Liver (tissue), 10 donors: ENCODE measurements at places on chromosomes 12 and 14.
A peak's percentile ranks its signal among the peaks of the same experiment; 100 is the strongest.

GRCh38 chr14:62674563-62675237, 370.6 kb downstream of the KCNH5 start:
- H3K27ac ChIP-seq = no peak overlapping the region
- no peak for DNase-seq
- H3K4me1 ChIP-seq = no peaks in the 10 kb centered on the region
- no peak overlapping the region for H3K4me3 ChIP-seq

DNA sequence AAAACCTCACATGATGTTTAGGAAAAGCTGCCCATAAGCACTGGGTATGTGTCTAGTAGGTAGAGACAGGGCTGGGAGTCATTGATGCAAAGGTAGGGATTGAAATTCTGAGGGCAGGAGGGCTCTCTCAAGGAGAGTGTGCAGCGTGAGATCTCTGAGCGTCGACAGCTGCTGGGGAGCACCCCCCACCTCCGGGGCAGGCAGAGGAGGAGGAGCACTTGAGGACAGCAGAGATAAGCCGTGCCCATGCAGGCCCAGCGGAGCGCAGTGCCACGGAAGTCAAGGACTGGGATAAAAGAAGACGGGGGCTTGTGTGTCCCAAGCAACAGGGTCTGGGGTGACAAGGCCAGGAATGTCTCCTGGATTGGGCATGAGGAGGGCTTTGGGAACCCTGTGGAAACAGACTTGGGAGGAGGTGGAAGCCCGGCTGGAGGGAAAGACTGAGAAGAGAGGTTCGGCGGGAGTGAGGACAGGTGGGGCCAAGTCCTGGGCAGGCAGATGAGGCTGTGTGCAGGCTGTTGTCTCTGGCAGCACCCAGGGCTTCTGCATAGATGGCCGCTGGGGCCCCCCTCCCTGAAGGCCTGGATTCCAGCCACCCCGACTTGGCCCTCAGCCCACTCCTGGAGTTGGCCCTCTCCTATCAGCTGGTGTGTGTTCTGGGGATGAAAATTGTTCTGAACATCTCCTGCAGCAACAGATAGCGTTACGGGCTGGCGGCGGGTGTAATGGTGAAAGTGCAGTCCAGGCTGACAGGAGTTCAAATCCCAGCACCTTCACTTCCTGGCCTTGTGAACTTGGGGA, 1.9 kb downstream of the CACNA2D4 start:
- DNase-seq = peak; percentile 88
- no peaks in the 10 kb centered on the region for H3K27me3 ChIP-seq
- H3K27ac ChIP-seq = no peak overlapping the region
- H3K4me1 ChIP-seq = peaks cover 2% of the 10 kb centered on the region

DNA sequence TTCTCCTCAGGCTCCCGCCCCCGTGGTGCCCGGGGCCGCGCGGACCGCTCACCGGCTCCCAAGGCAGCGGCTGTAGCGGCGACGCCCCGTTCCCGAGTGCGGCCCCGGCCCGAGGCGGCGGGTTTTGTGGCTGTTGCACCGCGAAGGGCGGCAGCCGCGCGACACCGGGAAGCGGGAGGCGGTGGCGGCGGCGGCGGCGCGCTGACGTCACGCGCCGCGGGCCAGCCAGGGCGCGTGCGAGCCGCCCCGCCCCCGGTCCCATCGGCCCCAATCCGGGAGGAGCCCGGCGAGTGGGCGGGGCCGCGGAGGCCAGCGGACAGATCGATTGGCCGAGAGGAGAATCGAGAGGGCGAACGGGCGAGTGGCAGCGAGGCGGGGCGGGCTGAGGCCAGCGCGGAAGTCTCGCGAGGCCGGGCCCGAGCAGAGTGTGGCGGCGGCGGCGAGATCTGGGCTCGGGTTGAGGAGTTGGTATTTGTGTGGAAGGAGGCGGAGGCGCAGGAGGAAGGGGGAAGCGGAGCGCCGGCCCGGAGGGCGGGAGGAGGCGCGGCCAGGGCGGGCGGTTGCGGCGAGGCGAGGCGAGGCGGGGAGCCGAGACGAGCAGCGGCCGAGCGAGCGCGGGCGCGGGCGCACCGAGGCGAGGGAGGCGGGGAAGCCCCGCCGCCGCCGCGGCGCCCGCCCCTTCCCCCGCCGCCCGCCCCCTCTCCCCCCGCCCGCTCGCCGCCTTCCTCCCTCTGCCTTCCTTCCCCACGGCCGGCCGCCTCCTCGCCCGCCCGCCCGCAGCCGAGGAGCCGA, at the start of gene YY1:
Gene YY1, plus strand, starts transcription at position 726 of the 792 bp plus-strand sequence. CDS start 101 bp downstream, outside the sequence.
- H3K36me3 ChIP-seq = no peaks in the 10 kb centered on the region
- DNase-seq = peak; percentile 98
- no peaks in the 10 kb centered on the region for H3K27me3 ChIP-seq
- peaks cover 11% of the 10 kb centered on the region for H3K4me1 ChIP-seq

GRCh38 chr12:101925361-101925760, 48.0 kb downstream of the DRAM1 start:
- H3K4me1 ChIP-seq = no peaks in the 10 kb centered on the region
- H3K27me3 ChIP-seq = peaks cover 2% of the 10 kb centered on the region
- H3K27ac ChIP-seq = no peak overlapping the region

DNA sequence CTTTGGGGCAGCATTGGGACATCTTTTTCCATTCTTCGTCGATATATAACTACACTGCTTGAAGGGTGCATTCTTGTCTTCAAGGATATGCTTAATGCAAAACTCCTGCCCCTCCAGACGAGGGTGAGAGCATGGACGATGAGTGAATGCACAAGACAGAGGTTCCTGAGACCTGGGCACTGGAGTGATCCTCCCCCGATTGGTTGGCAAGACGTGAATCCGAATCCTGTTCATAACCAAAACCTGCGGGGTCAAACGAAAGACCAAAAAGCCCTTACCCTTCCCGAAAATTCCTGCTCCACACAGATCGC, 684 bp downstream of the KANSL2 start:
- H3K27me3 ChIP-seq = no peaks in the 10 kb centered on the region
- no peaks in the 10 kb centered on the region for H3K36me3 ChIP-seq
- H3K4me1 ChIP-seq = peaks cover 10% of the 10 kb centered on the region
- H3K27ac ChIP-seq = peak overlapping the region; percentile 97

GRCh38 chr12:40145896-40146295, 40.0 kb upstream of the SLC2A13 start:
- H3K36me3 ChIP-seq = no peaks in the 10 kb centered on the region
- H3K27me3 ChIP-seq = no peaks in the 10 kb centered on the region
- no peak overlapping the region for H3K27ac ChIP-seq
- DNase-seq = no peak
- H3K4me1 ChIP-seq = no peaks in the 10 kb centered on the region

GRCh38 chr14:105290621-105291346, 10.0 kb downstream of the BRF1 start:
- H3K27ac ChIP-seq = no peak overlapping the region
- H3K27me3 ChIP-seq = no peaks in the 10 kb centered on the region
- DNase-seq = no peak
- no peaks in the 10 kb centered on the region for H3K36me3 ChIP-seq
- no peak overlapping the region for H3K4me3 ChIP-seq

- H3K4me1 ChIP-seq = peaks cover 64% of the 10 kb centered on the region
- H3K4me3 ChIP-seq = peak overlapping the region; percentile 74
- peak overlapping the region; percentile 75 for H3K27ac ChIP-seq
Measured at GRCh38 chr14:104794631-104794992, 936 bp downstream of the AKT1 start.

- H3K4me3 ChIP-seq = no peak overlapping the region
- no peaks in the 10 kb centered on the region for H3K27me3 ChIP-seq
- H3K4me1 ChIP-seq = no peaks in the 10 kb centered on the region
- peak; percentile 43 for DNase-seq
Measured at GRCh38 chr12:43444940-43445564, 107.0 kb downstream of the ADAMTS20 start.

DNA sequence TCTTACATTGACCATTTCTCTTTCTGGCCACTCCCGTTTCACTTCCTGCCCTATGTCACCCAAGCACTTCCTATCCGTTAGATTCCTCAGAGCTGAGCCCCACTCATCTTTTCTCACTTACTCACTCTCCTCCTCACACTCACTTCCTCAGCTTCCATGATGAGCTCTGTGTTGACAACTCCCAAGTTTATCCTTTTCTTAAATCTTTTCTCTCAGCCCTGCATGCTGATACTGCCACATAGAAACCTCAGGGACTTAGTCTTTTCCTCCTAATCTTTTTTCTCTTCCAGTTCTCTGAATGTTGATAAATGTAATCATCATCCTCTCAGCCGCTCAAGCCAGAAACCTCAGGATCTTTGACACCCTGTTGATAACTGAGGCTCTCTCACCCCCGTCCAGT, 99.6 kb downstream of the ANO6 start:
- H3K27ac ChIP-seq = no peak overlapping the region
- peaks cover 2% of the 10 kb centered on the region for H3K36me3 ChIP-seq
- no peaks in the 10 kb centered on the region for H3K27me3 ChIP-seq
- H3K4me1 ChIP-seq = no peaks in the 10 kb centered on the region
- no peak overlapping the region for H3K4me3 ChIP-seq
- no peak for DNase-seq

- no peaks in the 10 kb centered on the region for H3K36me3 ChIP-seq
- H3K27ac ChIP-seq = no peak overlapping the region
- H3K4me1 ChIP-seq = no peaks in the 10 kb centered on the region
Measured at GRCh38 chr14:94474581-94475031, 1.4 kb downstream of the SERPINA9 start.

DNA sequence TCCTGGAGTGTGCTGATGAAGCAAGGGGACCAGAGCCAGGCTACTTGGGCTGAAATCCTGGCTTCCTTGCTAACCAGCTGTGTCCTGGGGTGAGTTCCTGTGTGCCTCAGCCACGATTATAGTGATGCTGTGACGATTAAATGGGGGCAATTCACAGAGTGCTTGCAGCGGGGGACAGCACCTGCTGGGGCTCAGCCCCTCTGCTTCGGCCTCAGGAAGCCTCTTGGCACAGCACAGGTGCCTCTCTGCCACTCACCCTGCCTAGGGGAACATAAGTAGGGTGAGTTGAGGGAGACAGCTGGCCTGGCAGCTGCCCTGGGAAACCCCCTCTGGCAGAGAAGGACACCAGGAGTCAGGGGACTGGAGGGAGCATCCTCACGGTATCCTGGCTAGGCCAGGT, 9.4 kb downstream of the KRT80 start:
- H3K36me3 ChIP-seq = no peaks in the 10 kb centered on the region
- H3K4me1 ChIP-seq = no peaks in the 10 kb centered on the region
- no peak for DNase-seq
- no peaks in the 10 kb centered on the region for H3K27me3 ChIP-seq
- H3K4me3 ChIP-seq = no peak overlapping the region
- no peak overlapping the region for H3K27ac ChIP-seq

GRCh38 chr12:101077791-101078528, 132.1 kb downstream of the SLC5A8 start:
- H3K27me3 ChIP-seq = peaks cover 5% of the 10 kb centered on the region
- no peak for DNase-seq
- H3K27ac ChIP-seq = no peak overlapping the region
- no peak overlapping the region for H3K4me3 ChIP-seq
- no peaks in the 10 kb centered on the region for H3K4me1 ChIP-seq
- H3K36me3 ChIP-seq = no peaks in the 10 kb centered on the region

GRCh38 chr14:87874676-87875075, 118.3 kb downstream of the GALC start:
- peaks cover 5% of the 10 kb centered on the region for H3K27me3 ChIP-seq
- H3K36me3 ChIP-seq = no peaks in the 10 kb centered on the region
- no peaks in the 10 kb centered on the region for H3K4me1 ChIP-seq
- DNase-seq = no peak
- H3K4me3 ChIP-seq = no peak overlapping the region

DNA sequence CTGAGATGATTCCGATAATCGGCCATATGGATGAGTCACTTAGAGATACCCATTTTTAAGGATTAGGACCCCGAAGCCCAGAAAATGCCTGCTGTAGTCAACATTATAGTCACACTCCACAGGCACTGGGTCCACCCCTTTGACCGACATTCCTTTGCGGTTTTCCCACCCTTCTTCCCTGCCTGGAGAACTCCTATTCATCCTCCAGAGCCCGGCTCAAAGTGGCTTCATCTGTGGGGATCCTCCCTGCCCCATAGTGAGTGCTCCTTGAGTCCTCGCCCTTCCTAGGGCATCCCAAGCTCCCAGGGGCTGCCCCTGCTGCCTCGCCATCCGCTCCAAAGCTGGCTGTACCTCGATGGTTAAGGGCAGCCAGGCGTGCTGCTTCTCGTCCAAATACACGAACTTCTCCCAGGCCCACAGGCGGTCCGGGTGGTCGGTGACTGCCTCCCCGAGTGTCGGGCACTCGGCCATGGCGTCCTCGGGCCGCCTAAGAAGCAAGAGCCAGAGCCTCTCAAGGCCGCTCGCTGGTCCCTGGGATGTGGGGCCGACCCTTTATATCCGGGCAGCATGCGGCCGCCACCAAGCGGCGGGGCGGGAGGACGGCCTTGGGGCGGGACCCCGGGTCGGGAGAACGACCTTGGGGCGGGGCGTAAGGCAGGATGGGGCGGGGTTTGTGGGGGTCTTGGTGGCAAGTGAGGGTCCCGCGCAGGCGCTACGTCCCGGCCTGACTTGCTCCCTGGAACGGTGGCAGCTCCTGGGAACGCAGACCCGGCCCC, at the start of gene TCL1A:
Gene TCL1A, minus strand, starts transcription at position 530 of the 776 bp plus-strand sequence. Its CDS starts 59 bp downstream, at position 471.
- H3K27ac ChIP-seq = no peak within 1 kb of the TSS
- H3K4me3 ChIP-seq = no peak within 1 kb of the TSS
- no peaks in the 10 kb centered on the region for H3K36me3 ChIP-seq
- DNase-seq = no peak

DNA sequence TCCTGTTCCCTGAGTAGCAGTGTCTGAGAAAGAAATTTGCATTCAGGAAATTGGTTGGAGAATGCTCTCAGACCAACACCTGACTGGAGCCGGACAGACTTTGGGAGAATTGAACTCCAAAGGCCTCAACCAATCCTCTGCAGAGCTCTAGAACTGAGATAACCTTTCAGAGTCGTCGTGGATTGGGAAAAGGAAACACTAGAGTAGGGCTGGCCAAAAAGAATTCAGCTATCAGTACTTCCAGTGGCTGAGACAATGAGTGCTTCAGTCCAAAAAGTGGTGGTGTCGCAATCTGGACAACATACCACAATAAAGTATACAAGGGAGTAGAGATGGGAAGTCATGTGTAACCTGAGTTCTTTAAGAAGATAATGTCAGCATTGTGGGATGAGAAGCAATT, 377.1 kb downstream of the SLC16A7 start:
- DNase-seq = no peak
- H3K4me3 ChIP-seq = no peak overlapping the region
- no peak overlapping the region for H3K27ac ChIP-seq
- H3K36me3 ChIP-seq = no peaks in the 10 kb centered on the region
- H3K4me1 ChIP-seq = no peaks in the 10 kb centered on the region
- H3K27me3 ChIP-seq = no peaks in the 10 kb centered on the region

GRCh38 chr12:44127966-44128710, 292.3 kb downstream of the TMEM117 start:
- H3K4me1 ChIP-seq = no peaks in the 10 kb centered on the region
- H3K36me3 ChIP-seq = no peaks in the 10 kb centered on the region
- no peak overlapping the region for H3K4me3 ChIP-seq
- DNase-seq = no peak
- H3K27me3 ChIP-seq = no peaks in the 10 kb centered on the region

GRCh38 chr12:19035536-19035935, 94.0 kb upstream of the PLEKHA5 start:
- no peak for DNase-seq
- H3K4me3 ChIP-seq = no peak overlapping the region
- H3K27ac ChIP-seq = no peak overlapping the region
- H3K36me3 ChIP-seq = no peaks in the 10 kb centered on the region
- H3K27me3 ChIP-seq = no peaks in the 10 kb centered on the region
